ENCODE measurements at places on chromosomes 4 and X.
A peak's percentile ranks its signal among the peaks of the same experiment; 100 is the strongest.

DNA sequence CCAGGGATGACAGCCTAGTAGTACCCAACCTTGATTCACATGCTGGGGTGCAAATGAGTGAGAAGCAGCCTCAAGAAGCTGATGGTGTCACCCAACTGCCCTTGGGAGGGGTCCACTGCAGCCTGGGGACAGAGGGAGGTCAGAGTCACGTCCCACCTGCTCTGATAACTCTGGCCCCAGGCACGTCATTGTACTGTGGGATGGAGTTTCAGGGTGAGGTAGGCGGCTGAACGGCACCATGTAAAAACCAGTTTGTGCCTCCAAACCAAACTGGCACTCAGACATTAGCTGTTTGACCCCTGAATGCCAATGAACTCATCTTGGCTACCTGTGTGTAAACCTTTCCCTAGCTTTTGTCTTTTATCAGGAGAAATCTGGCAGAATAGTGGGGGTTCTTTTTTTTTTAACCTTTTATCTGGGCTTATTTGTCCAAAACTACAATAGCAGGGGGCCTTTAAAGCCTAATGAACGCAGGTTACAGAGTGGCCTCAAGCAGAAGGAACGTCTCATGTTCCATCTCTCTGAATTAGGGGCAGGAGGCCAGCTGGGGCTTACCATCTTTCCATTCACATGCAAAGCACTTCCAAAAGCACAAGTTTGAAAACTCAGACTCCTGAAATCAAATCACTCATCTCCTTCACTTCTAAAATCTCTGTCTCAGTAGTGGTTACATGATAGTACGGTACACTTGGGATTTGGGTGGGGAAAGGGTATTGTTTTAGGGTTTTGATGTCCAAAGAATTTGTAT, 89.4 kb downstream of the IRF2 start:
- DNase-seq = no peak

DNA sequence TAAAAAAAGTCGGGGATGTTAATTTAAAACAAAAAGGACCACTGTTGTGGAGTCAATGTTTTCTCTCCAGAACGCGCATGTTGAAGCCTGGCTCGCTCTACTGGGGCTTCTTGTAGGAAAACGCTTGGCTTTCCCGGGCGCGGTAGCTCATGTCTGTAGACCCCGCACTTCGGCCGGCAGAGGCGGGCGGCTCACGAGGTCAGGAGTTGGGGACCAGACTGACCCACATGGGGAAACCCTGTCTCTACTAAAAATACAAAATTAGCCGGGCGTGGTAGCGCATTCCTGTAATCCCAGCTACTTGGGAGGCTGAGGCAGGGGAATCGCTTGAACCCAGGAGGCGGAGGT, 15.6 kb downstream of the NELFA start:
- DNase-seq = no peak

- peak; percentile 18 for DNase-seq
Observed at GRCh38 chr4:67035986-67036385, 509.3 kb downstream of the CENPC start.

DNA sequence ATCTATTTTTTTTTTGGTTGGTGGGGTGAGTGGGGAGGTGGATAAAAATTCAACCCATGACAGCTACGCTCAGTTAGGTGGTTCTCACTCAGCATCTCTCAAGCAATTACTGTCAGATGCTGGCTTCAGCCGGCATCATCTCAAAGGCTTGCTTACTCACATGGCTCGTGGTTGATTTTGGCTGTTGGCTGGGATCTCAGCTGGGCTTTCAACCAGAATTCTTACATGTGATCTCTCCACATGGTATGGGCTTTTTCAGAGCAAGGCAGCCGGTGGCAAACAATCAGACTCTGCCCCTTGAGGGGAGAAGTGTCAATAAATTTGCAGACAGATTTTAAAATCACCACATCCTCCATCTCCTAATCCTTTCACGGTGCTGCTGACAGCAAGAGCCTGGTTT, 47.2 kb downstream of the SLC34A2 start:
- DNase-seq = peak; percentile 32

Data from cardiac muscle cell (in vitro differentiated cells and primary cell).